CD4-positive, alpha-beta T cell treated with Interleukin-6 for 4 hours (primary cell): ENCODE measurements at places on chromosomes 6 and 20.

DNA sequence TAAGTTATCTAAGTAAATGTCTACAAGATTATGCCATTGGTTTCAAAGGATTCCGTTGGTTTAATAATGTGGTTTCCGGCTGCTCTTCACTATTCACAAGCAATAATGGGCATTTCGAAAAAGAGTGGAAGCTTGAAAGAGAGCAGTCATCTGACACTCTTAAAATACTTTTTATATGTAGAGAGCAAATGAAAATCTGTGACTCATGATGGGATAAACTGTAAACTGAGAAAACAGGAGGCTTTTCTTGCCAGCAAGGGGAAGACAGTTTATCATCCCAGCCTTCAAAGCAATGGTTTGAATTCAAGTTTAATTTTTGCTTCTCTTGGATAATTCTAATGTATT, 145.7 kb downstream of the KHDC1L start:
- no peak for DNase-seq

DNA sequence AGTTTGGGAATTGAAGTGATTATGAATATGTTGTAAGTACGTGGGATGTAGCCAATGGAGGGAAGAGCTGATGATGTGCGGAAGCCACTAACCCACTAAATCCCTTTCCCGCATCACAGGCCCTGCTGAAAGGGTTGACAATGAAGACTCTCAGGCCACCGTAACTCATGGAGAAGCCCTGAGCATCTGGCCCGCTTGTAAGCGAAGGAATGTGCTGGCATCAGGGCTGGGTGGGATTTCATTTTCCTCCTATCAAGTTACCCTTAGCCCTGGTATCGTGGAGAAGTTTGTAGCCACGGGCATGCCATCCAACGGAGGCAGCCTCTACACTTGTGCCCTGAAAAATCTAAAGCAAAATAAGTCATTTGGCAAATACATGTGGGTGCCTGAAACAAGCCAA, 355.0 kb downstream of the CDH26 start:
- no peak for DNase-seq

- DNase-seq: no peak
Measured at GRCh38 chr6:25006075-25006474, 70.3 kb upstream of the RIPOR2 start.

- no peak for DNase-seq
Measured at GRCh38 chr6:112061605-112062004, 7.7 kb downstream of the CCN6 start.

DNA sequence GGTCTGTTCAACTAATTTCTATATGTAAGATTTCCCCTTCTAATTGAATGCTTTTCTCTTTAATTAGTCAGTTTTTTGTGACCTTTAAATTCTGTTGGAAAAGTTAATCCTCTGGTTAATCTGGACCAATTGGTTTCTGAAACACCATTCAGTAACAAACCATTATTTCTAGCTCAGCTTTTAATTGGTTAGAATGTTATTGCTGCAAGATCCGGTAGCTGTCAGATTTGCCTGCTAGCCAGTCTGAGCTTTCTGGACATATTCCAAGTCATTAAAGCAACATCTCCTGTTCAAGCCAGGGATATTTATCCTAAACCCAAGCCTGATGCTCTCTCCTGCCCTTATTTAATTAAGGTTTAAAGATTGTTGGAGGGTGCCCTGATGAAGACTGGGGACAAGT, 55.1 kb upstream of the FBXL4 start:
- no peak for DNase-seq

- DNase-seq: no peak
Measured at GRCh38 chr20:19026121-19026878, 186.1 kb upstream of the SLC24A3 start.

DNA sequence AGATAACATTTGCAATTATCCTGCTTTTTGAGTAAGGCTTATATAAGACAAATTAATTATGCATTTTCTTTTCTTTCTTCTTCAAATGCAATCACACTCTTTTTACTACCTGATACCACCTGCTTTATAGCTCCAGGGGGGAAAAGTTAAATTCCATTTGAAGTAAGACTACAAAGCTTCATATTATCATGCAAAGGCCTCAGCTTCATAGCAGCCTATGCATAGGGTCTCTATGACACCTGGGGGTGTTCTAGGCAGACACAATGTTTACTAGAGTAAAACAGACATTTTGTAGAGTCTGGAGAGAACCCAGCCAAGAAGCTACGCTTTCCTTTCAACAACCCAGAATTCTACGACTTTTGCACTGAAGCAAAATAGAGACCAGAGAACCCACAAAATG, 148.0 kb downstream of the MCHR2 start:
- no peak for DNase-seq

- DNase-seq: peak; percentile 95
Measured at GRCh38 chr6:36546920-36547645, at the start of gene STK38. STK38 (minus strand) TSS chr6:36547479; CDS start chr6:36540202, 7,277 bp downstream.

- no peak for DNase-seq
Measured at GRCh38 chr6:151176911-151177770, 62.6 kb upstream of the AKAP12 start.

DNA sequence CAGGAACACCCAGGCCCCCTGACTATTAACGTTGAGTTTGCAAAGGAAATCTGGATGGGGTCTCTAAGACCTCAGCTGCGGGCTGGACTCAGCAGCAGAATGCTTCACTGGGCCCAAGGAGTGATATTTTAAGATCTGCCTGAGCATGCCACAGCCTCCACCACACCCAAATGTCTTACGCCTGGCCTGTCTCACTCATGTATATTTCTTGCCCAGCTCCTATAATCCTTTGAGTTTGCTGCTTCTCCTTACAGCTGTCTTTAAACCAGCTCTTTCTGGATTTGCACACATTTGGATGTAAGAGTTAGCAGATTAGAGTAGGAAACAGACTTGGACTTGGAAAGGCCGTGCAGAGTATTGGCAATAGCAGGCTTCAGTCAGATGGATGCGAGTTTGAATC, 16.4 kb downstream of the CASS4 start:
- DNase-seq: no peak

DNA sequence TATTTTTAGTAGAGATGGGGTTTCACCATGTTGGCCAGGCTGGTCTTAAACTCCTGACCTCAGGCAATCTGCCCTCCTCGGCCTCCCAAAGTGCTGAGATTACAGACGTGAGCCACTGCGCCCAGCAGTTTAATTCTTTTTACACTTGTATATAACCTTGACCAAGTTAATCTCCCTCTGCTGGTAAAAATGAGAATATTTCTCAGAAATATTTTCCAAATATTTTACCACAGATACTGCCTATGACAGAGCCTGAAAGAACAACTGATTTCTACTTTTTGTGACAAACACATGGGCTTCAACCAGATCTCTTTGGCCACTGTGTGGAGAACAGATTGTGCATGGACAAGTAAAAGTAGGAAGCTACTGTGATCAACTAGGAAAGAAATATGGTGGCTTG, 21.2 kb upstream of the NHSL1 start:
- DNase-seq: no peak

DNA sequence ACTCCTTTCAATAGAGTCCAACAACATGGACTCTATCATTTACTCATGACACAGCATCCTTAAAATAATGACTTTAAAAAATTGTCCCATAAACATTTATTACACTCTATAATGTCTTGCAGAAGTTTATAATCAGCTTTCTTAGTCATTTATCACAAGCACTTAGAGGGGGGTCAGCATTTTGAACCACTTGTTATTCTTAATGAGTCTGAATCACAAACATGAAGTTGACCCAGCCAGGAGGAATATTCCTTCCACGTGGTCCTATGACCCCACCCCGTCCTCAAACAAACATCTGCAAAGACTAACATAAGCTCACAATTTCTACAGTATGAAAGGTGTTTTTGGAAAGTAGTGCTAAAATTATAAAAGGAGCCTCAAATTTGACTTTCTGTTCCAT, 91.1 kb downstream of the MTFR2 start:
- no peak for DNase-seq

GRCh38 chr20:10632721-10633509, 40.9 kb downstream of the JAG1 start:
- DNase-seq: no peak

GRCh38 chr20:55701467-55701866, 303.9 kb downstream of the CBLN4 start:
- no peak for DNase-seq

DNA sequence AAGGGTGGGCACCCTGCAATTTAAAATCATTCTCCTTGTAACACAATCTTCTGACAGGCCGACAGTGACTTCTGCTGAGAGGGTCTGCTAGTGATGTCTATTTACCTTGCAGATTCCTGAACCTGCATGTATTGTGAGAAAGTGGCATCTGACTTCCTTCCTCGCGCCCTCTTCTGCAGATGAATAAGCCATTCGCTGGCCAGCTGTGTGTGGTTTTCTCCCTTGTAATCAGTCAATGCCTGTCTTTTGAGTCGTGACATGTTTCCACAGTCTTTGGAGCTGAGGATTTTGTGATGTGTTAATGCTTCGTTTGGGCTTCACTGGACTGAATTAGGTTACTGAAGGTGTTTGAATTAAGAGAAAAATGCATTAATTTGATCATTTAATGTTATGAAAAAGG, 125.3 kb downstream of the GRM1 start:
- DNase-seq: no peak

- DNase-seq: no peak
Measured at GRCh38 chr6:25659633-25660368, 7.8 kb downstream of the SCGN start.

GRCh38 chr6:75157336-75157735, 48.5 kb downstream of the COL12A1 start:
- no peak for DNase-seq

DNA sequence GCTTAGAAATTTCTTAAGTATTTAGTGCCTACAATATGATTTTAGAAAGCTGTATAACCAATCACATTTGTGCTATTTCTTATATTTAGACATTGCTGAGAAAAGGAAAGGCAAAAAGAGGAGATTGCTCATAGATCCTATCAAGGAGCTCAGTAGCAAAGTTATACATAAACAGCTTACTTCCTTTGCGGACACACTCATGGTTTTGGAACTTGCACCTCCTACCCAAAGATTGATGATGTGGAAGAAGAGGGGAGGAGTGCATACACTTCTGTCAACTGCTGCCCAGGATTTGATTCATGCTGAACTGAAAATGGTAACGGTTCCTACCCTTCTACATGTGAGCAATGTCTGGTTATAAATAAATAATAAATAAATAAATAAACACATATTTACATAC, 16.7 kb downstream of the RAD21L1 start:
- no peak for DNase-seq

GRCh38 chr6:27684264-27685211, 211.6 kb upstream of the ZNF184 start:
- peak; percentile 57 for DNase-seq

GRCh38 chr6:125953502-125953875, 3.1 kb upstream of the HINT3 start:
- DNase-seq: no peak

DNA sequence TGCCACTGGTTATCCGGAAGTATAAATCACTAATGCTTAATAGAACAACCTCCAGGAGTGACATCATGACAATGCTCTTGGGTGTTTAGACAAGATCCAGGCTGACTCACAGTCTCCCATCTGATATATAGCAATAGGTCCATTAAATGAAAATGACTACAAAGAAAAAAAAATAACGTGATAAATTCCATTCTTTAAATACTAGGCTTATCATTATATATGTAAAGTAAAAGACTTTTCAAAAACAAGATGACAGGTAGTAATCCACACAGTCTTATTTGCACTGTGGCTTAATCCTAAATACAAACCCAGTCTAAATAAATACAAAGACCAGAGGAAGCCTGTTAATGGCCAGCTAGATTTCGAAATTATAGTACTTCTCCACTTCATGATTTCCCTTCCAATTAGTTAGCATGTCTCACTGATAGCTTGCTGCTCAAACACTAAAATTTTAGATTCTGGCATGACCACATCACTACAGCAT, 149.1 kb upstream of the BEND3 start:
- DNase-seq: no peak

DNA sequence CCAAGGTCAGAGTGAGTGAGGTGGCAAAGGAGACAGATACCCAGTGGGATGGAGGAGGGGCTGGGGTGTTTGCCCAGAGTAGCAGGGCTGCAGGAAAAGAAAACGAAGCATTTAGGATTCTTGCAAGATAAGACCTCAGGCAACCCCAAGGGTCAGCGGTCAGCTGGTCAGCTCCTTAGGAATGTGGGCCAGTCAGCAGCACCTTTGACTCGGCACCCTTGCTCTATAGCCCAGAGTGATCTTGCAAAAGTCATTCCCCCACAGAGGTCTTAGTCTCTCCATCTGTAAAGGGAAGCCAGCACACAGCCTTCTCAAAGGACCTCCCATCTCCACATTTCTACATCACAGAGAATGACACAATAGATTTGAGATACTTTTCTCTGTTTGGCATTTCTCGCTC, 56.7 kb downstream of the VEGFA start:
- DNase-seq: no peak

DNA sequence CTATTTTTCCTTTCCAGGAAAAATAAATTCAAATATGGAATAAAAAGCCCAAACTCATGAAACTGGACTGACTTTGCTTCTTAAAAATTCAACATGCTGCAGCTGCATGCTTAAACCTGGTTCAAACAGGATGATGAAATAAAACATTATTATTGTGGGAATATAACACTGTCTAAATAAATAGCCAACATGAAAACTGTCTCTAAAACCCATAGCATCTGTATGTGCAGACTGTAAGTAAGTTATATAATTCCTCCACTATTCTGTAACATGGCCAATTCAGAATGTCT, 30.4 kb upstream of the AHI1 start:
- no peak for DNase-seq
